ENCODE measurements at places on chromosomes 5 and 9.

DNA sequence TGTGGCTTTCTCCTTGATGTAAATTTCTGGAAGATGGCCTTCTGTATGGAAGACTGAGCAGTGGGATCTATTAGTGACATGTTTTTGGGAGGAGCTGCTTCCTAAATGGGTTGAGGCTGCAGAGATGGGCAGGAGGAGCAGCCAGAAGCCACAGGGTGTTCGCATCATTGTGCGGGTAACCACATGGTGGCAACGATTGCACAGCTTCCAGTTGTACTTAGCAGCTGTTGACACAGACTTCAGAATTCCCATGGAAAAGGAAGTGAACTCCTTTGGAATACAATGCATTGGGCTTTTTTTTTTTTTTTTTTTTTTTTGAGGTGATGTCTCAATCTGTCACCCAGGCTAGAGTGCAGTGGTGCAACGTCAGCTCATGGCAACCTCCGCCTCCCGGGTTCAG, 297.3 kb downstream of the NR3C1 start:
- no peak for DNase-seq

DNA sequence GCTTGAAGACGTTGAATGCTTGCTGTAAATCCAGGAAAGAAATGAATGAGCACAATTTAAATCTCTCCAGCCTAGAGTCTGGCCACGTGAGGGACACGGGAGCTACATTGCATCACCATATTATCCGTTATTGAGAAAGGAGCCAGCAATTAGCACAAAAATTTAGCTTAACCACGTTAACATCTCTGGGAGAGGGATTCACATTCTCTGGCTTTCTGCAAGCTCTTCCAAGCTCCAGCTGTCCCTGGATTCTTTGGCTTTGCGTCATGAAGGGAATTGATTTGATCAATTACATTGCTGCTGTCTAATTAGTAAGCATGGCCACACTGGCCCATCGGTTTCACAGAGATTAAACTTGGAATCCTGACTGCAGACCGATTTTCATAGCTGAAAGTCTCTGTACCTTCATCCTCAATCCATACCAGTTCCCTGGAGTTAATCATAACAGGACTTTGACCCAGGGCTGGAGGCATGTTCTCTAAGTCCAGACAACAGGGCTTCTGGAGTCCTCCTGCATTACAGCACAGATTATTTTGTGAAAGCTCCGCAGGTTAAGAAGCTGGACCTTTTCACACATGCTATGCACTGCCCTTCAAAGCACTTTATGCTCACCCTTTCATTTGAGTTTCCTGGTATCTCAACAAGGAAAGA, 31.6 kb downstream of the ADRA1B start:
- DNase-seq, result no peak

DNA sequence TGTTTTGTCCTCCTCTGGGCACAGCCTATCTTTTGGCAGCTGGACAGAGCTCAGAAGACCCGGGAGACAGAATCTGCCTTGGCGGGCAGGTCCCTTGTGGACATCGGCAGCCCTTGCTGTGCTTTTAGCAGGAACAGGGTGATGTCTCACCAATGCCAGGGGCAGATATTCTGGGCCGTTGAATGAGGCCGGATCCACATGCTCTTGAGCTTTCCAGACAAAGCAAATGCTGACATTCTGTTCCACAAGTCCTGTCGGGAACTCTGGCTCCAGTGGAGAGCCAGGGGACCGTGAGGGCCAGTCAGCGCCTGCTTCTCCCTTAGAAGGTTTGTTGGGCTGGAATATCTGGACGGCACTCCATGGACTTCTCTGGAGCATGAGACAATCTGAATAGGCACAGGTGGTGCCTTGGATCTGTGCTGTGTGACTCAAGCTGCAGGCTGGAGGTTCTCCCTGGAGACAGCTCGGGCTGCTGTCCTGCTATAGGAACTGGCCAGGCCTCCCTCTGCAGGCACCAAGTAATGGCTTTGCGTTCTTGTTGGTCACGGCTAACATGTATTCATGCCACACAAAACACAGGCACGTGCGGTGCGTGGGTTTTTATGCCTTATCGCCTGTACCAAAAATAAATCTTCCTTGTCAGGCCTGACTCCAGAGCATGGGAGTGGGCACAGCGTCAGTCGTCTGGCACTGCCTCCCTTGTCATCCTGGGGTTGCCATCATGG, 80.3 kb downstream of the GADD45G start:
- no peak for DNase-seq

- DNase-seq, result peak; percentile 74
Observed at GRCh38 chr5:73902327-73903051, 276.5 kb downstream of the ARHGEF28 start.
